ENCODE measurements at places on chromosomes 11 and 22. TPM values are rescaled to one million over a fixed set of nuclear protein-coding genes. Genes with fewer than 3 reads are reported as not detected.

- DNase-seq, result no peak
These were observed 1272.1 kb downstream of the BRD1 start for GRCh38 chr22:48555606-48556005.

DNA sequence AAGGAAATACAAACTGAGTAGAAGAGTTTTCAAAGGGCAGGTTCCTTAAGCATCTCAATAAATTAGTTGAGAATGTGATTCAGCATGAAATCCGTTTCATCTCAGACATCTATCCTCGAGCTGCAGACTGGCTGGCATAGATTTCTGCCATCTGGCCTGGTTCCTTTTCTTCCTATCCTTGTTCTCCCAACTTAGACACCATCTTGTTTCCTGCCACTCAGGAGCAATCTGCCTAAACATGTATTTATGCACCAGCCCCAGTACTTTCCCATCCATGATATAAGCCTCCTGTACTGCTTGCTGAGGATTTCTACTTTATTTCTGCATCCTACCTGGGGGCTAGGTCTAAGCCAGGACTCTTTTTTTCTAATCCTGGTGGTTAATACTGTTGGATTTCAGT lies 359.1 kb upstream of the C11orf87 start:
- no peak for DNase-seq

- DNase-seq, result no peak
These were observed 516 bp downstream of the OR52J3 start for GRCh38 chr11:5046754-5047330.

DNA sequence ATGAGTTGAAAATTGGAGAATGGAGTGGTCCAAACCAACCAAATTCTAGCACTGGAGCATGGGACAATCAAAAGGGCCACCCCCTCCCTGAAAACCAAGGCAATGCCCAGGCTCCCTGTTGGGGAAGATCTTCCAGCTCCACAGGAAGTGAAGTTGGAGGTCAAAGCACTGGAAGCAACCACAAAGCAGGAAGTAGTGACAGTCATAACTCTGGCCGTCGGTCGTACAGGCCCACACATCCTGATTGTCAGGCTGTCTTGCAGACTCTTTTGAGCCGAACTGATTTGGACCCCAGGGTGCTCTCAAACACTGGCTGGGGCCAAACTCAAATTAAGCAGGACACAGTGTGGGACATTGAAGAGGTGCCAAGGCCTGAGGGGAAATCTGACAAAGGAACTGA lies 80.5 kb upstream of the ADSL start:
- DNase-seq, result no peak

GGT5 gene
- 0.38 TPM for total RNA-seq

- DNase-seq, result peak; percentile 15
These were observed 60.9 kb downstream of the SCGB1A1 start for GRCh38 chr11:62479631-62480201.

TSKU gene
- total RNA-seq, result 30.6 TPM

DNA sequence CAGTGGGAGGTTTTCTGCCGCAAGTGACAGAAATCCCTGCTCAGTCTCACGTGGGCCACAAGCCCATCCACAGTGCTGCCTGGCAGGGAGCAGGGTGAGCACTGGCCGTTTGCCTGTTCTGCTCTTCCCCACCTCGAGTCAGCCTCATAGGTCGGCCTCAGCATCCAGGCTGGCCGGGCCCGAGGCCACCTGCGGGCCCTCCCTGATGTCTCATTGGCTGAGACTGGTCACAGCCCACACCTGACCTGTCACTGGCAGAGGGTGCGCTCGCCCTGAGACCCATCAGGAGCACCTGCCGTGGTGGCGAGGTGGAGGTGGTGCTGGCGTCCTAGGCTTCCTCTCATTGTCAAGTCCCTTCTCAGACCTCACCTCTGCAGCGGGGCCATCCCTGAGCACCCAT lies 72.1 kb downstream of the ELFN2 start:
- no peak for DNase-seq

NXPE4 gene
- total RNA-seq, result not detected

Data from GM23248 (cell line).